Urinary bladder (tissue), 4 donors: ENCODE measurements at places on chromosomes 4 and X. TPM values are rescaled to one million over a fixed set of nuclear protein-coding genes. Genes with fewer than 3 reads are reported as not detected.

DNA sequence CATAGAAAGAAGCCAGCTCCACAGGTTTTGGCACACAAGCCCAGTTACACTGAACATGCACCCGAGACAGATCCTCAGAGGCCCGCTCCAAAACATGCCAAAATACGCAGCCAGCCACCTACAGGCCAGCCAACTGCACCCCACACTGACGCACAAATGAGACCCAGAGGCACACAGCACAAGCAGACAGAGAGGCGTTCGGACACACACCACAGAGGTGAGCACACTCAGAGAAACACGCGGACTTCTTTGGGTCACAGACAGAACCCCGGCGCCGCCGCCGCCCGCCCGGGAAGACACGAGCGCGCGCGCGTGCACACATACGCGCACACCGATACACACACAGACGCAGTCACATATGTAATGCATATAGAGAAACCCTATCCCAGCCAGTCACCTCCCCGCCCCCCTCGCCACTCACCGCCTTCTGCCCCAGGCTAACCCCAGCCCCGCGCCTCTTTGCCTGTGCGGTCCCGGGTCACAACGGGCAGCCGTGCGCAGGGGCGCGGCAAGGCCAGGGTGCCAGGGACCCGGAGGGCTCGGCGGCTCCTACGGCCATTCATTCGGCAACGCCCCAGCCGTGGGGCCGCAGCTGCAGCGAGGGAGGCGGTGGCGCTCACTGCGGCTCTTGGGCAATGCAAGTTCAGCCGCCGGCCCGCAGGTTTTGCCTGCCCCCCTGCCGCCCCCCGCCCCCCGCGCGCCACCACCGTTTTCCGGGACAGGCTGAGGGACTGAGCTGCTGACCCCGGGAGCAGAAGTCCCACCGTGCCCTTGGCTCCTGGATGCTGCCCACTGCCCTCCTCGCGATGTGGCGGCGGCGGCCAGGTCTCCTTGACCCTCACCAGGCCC, 553 bp downstream of the SEPTIN6 start:
- DNase-seq, result no peak

GRCh38 chr4:3310301-3311094, 17.7 kb downstream of the RGS12 start:
- no peak for DNase-seq

GRCh38 chr4:22170353-22170752, 221.8 kb upstream of the KCNIP4 start:
- DNase-seq, result no peak

The ADH1A gene
- 0.08 TPM for polyA plus RNA-seq

The ASB9 gene
- polyA plus RNA-seq, result 2.0 TPM

DNA sequence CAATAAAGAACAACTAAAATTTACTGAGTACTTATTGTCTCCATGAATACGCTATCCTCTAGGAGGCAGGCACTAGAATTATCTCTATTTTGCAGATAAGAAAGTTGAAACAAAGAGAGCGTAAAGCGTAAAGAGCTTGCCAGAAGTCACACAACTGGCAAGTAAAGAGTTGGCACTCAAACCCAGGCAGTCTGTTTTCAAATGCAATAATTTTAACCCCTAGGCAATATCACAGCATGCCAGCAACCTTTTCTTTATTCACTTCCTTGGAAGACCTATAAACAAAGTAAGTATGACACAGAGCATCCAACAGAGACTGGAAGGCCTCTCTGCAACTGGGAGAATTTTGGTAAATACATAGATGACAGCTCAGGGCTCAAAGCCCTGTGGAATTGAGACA, 23.2 kb upstream of the AMELX start:
- no peak for DNase-seq

- DNase-seq, result no peak
Observed at GRCh38 chr4:40292313-40292759, 42.8 kb upstream of the CHRNA9 start.

The CYLC1 gene
- polyA plus RNA-seq, result not detected

GRCh38 chr4:121220698-121221097, 56.6 kb upstream of the TNIP3 start:
- DNase-seq, result no peak

The ASB5 gene
- polyA plus RNA-seq, result 40.8 TPM

The NUP54 gene
- 25.1 TPM for polyA plus RNA-seq

The NPY5R gene
- 0.11 TPM for polyA plus RNA-seq

- DNase-seq, result no peak
Observed at GRCh38 chrX:38175139-38175538, 45.5 kb downstream of the SRPX start.

The BRS3 gene
- 0.10 TPM for polyA plus RNA-seq

DNA sequence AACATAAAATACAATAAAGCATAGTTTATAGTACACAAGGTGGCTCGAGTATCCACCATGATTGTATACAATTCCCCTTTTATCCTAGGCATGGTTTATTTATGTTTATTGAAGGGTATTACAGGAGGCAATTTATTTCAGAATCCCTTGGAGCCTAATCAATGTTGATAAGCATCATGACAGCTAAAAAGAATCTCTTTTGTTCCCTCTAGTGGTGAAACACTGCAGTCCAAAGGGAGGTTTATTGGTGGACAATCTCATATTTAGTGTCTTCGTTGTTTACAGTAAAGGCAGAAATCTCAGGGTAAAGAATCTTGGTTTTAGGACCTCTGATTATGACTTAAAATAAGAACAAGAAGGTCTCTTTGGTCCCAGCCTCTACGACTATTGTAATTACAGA, 1712.5 kb downstream of the C4orf33 start:
- DNase-seq, result no peak

DNA sequence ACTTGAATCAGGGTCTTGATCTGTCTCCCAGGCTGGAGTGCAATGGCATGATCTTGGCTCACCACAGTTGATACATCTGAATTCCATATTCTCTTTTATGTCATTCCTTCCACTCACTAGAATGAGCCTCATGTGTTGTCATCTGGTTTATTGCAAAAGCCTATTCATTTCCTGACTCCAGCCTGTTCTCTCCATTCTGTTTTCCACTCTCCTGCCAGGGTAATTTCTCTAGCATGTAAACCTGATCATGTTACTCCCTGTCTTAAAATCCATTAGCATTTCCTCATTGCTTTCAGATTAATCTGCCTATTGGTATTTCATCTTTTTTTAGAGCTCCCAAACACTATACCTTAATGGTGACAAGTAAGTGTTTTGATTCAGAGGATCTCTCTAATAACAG, 4.3 kb upstream of the DDX60L start:
- DNase-seq, result no peak

The SNCA gene
- 10.8 TPM for polyA plus RNA-seq

DNA sequence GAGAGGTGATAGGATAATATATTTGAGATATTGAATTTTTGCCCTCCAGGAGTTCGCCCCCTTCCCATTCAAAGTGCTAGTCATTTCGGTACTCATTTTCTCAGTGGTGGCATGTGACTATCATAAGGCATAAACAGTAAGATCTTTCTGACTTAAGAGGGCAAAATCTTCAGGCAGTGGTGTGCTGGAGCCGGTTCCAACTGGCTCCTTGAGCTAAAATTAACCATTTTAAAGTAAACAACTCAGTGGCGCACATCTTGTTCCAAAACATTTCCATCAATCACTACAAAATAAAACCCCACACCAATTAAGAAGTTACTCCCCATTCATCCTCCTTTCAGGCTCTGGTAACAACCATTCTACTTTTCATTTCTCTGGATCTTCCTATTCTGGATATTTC, 43.3 kb downstream of the LUZP4 start:
- no peak for DNase-seq

GRCh38 chr4:73828956-73829355, 7.5 kb upstream of the CXCL6 start:
- no peak for DNase-seq

DNA sequence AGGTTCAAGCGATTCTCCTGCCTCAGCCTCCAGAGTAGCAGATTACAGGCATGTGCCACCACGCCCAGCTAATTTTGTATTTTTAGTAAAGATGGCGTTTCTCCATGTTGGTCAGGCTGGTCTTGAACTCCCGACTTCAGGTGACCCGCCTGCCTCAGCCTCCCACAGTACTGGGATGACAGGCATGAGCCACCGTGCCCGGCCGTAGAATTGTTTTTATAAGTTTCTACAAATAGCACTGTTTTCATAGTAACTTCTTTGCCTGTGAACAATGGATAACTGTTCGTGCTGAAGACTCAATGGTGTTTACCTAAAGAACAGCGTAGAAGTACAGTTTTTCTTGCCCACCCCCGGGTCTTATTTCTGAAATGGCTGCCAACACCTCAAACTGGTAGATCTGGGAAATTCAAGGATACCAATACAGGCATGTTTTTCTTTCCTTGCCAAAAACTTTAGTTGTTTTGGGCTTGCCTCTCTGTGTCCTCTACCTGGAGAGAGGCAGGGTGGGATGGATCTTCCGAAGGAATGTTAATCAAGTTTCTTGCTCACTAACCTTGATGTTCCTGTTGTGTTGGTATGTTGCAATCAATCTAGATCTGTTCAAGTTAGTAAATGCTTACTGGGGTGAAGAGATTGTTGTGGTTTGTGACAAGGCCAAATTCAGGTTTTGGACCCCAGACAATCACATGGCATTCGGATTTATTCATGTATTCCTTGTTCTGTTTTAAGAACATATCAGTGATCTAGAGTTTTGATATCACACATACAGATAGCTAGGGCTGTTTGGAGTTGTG, 2.8 kb upstream of the RUFY3 start:
- DNase-seq, result no peak

GRCh38 chrX:110044346-110045249, 41.7 kb downstream of the TMEM164 start:
- no peak for DNase-seq

DNA sequence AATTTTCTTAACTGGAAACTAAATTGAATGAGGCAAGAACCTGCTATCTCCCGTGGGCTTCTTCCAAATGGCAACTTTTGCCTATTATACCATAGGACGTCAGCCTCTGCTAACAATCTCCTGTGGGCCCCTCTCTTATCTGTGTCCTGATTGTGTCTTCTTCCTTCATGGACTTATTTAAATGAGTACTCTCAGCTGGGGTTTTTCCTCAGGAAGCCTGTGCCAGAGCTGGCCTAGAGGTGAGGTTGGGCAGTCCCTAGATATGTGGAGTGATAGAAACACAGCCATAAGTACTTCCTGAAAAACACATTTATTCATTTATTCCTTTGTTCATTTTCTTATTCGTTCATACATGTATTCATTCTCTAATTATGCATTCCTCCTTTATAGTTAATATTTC, 712.5 kb upstream of the SLIT2 start:
- DNase-seq, result no peak

- no peak for DNase-seq
Observed at GRCh38 chr4:113561092-113561491, 200.4 kb downstream of the CAMK2D start.

The BST1 gene
- 21.0 TPM for polyA plus RNA-seq

The MAGEA1 gene
- polyA plus RNA-seq, result not detected

DNA sequence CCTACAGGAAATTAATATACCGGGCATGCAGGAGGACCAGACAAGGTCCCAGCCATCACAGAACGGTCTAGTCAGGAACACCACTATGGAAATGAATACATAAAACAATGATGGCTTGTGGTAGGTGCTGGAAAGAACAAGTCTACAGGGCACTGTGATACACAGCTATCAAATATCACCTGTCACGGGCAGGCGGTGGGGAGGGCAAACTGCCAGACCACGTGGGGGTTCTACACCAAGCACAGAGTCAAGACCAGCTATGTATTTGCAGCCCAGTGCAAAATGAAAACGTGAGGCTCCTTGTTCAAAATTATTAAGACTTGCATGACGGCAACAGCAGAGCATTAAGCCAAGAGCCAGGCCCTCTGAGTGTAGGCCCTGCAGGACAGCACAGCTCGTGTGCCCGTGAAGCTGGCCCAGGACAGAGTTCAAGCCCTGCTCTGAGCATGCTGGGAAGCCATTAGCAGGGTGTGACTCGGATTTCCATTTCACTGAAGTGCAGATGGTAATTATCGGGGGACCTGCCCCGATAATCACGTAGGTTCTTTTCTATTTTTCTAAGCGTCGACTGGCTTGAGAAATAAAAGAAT, 83.6 kb downstream of the JAKMIP1 start:
- no peak for DNase-seq

The INPP4B gene
- 4.7 TPM for polyA plus RNA-seq

The SLC2A9 gene
- polyA plus RNA-seq, result 7.6 TPM

- no peak for DNase-seq
Observed at GRCh38 chr4:138138774-138139173, 103.4 kb downstream of the SLC7A11 start.

The NCAPG gene
- 0.15 TPM for polyA plus RNA-seq

The PLP1 gene
- polyA plus RNA-seq, result 20.9 TPM

DNA sequence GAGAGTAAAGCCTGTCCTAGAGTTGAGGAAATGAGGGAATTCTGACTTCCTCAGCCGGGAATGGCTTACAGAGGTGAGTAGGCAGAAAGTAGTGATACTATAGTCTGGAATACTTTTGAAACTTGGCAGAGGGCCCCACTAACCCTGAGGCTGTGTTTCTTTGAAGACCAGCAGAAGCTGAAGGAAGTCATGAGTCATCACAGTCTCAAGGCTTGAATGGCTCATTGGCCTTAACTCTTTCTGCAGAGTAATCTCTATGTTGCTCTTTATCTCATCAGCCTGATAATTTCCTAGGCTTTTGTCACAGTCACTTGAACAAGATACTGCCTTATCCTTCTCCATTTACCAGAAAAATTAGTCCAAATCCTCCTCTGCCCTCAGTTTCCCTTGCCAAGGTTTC, 80.8 kb downstream of the ANKRD50 start:
- DNase-seq, result no peak

The GPRASP1 gene
- polyA plus RNA-seq, result 21.5 TPM

DNA sequence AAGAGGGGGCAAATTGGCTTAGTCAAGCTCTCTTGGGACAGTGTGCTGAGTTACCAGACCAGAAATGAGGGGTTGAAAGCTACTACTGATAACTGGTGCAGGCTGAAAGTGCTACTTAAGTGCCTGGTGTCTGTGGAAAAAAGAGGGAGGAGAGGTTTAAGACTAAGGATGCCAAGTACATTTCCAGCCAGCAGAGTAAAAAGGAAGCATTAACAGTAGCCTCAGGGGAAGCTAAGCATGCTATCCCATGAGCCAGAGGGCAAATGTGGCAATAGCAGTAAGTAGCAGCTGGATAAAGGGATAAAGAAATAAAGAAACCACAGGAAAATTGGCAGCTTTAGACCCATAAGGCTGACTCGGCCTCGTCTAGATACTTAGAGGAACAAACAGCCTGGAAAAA, 196.3 kb upstream of the MAB21L2 start:
- DNase-seq, result no peak

- DNase-seq, result no peak
Observed at GRCh38 chr4:174764105-174764729, 64.8 kb downstream of the GLRA3 start.

The C4orf51 gene
- not detected for polyA plus RNA-seq

The FDCSP gene
- 0.80 TPM for polyA plus RNA-seq

GRCh38 chr4:109847896-109848442, at the start of gene LRIT3:
TSS of gene LRIT3 (plus strand) at chr4:109848107. CDS start at chr4:109848202, 95 bp downstream.
- no peak for DNase-seq

- no peak for DNase-seq
Observed at GRCh38 chr4:163157157-163157556, 9.5 kb downstream of the NAF1 start.

The IKBKG gene
- 38.5 TPM for polyA plus RNA-seq

DNA sequence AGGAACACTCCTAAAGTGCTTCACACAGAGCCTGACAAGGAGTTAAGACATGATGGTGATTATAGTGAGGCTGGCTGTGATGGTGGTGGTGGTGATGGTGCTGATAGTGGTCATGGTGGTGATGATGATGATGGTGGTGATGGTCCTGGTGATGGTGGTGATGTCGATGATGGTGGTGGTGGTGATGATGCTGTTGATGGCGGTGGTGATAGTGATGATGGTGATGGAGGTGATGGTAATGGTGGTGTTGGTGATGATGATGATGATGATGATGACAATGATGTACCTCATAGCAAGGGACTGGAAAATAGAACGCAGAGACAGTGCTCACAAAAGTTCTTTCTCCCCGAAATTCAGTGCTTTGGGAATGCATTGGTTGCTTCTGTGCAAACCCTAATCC, 34.3 kb upstream of the PSAPL1 start:
- no peak for DNase-seq

GRCh38 chr4:125952631-125953030, 637.9 kb downstream of the FAT4 start:
- DNase-seq, result no peak
